Activated CD4-positive, alpha-beta T cell treated with anti-CD3 and anti-CD28 coated beads, Interleukin-2, amount 50 U/mL, for 1 hour (primary cell): ENCODE measurements at places on chromosomes 7 and 10.

- DNase-seq, result no peak
These were observed 32.5 kb upstream of the EFCAB10 start for GRCh38 chr7:105613611-105614330.

GRCh38 chr10:113061054-113061430 lies 111.0 kb downstream of the TCF7L2 start:
- DNase-seq, result no peak

GRCh38 chr10:12978891-12979290 lies 22.6 kb downstream of the CCDC3 start:
- DNase-seq, result no peak

- DNase-seq, result no peak
These were observed 3.7 kb downstream of the GCC1 start for GRCh38 chr7:127581716-127582115.

GRCh38 chr7:75915416-75916156 lies 631 bp downstream of the POR start:
- DNase-seq, result peak; percentile 14
